ENCODE measurements at places on chromosomes 3 and 15. TPM values are rescaled to one million over a fixed set of nuclear protein-coding genes. Genes with fewer than 3 reads are reported as not detected.

GRCh38 chr3:30508339-30508738, 98.1 kb upstream of the TGFBR2 start:
- DNase-seq: no peak

DNA sequence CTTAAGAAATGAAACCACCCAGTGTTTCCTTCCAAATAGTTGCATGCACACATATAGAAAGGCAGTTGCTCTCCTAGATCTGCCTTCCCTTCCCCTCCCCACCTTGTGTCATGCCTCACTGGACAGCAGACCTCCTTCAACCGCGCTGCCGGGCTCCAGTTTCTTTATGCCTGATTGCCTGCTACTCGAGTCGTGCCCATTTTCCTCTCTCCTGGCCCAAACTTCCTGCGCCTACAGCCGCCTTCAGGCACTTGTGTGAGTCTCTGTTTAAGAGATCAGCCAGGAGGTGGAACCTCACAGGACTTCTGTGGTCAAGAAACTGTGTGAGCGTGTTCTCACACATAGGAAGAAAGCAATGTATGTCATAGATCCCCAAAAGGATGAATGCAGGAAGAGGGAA, 8.8 kb upstream of the FAM107A start:
- no peak for DNase-seq

- no peak for DNase-seq
Observed at GRCh38 chr3:183541235-183541655, 14.3 kb downstream of the KLHL6 start.

DNA sequence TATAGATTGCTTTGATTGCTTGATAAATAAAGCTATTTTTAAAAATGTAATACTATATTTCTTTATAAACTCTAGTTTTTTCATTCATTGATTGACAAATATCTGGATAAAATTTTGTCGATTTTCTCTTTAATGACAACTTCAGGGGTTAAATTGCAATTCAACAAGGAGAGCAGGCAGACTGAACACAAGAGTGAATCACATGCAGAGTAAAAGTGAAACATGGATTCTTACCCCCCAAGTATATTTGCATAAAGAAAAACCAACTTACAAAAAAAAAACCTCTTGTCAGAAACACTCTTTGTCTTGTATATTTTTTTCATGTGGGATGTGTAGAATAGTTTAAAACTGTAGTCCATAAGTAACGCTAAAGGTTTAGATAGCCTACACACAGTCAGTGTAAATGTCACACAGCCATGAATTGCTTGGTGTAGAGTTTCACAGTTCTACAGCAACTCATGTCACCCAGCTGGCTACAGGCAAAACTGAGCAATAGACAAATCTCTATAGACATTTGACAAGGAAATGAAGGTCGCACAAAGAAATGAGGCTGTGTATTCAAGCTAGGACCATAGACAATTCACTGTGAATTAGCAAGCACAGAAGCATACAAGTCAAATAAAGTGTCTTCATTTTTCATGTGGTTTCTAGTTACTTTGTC, 141.6 kb downstream of the THRB start:
- no peak for DNase-seq

DNA sequence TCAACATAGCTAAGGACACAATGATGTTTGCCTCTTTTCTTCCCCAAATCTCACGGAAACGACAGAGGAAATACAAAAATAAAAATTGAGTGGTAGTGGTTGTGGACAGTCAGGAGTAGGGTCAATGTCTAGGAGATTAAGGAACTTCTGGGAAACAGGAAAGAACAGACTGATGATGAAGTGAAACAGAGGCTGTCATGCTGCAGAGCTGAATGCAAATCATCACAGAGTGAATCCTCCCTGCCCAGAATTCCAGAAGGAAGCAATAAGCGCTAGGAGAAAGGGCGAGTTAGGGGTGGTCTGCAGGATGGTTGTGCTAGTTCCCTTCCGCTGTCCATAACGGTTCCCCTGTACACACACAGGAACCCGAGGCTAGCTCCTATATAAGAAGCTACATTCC, 64.7 kb upstream of the POMGNT2 start:
- DNase-seq: no peak

DNA sequence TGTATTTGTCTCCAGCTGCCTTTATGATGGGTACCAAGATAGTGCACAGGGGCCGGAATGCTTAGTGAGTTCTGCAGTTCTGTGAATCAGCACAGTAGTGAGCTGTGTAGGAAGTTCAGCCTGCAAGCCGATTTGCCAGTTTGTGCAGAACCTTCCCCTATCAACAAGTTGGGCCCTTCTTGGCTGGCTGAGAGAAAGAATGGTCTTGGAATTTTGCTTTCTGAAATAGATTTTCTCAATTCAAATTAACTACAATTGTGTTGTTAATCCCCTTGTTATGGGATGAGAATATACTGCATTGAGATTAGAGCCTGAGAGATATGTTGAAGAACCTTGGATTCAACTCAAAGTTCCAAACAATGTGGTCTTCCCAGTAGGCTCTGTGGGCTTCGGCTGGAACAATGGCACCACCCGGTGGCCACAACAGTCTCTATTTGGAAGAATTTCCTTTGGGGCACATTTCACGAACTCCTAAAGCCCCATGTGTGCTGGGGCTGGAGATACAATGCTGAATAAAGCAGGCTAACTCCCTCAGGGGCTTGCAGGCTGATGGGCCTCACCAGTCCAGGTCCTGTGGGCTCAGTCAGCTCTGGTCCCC, 59.1 kb downstream of the TRIM42 start:
- DNase-seq: no peak

GRCh38 chr15:57138349-57138788, 219.9 kb downstream of the TCF12 start:
- DNase-seq: no peak

DNA sequence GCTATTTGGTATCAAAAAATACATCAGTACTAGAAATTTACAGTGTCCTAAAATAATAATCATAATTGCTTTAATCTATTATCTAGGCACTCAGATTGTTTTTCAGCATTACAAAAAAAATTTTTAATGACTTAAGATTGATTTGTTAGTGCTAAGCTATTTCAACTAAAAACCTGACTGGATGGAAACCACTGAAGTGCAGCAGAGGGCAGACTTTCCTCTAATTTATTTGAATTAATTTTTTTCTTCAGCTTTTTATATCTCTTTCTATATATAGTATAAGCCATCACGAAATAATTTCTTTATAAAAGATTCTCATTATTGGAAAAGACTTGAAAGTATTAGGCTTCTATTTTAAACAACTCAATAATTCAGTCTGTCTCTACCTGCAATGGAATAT, 131.4 kb downstream of the IQCH start:
- DNase-seq: no peak

- no peak for DNase-seq
Observed at GRCh38 chr3:187594272-187594671, 75.9 kb downstream of the SST start.

DNA sequence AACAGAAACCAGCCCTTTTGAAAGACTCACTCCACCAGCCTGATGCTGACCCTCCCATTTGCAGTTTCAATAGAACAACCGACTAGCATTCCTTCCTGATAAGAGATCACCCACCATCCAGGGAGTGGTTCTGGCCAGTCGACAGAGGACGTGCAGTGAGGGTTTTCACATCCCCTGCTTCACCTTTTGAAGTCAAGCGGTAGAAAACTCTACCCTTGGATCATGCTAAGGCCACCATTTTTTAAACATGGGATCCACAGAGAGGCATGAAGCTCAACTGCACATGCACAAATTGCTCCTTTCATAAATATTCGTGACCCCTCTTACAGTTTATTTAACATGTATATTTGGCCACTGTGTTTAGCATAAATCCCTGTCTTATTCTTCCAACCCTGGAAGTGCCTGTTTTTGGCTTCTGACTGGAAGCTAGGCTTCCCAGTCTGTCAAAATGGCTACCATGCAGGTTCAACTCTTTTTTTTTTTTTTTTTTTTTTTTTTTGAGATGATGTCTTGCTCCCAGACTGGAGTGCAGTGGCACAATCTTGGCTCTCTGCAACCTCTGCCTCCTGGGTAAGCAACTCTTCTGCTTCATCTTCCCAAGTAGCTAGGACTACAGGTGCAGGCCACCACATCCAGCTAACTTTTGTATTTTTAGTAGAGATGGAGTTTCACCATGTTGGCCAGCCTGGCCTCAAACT, 1.0 kb upstream of the THUMPD3 start:
- DNase-seq: no peak

DNA sequence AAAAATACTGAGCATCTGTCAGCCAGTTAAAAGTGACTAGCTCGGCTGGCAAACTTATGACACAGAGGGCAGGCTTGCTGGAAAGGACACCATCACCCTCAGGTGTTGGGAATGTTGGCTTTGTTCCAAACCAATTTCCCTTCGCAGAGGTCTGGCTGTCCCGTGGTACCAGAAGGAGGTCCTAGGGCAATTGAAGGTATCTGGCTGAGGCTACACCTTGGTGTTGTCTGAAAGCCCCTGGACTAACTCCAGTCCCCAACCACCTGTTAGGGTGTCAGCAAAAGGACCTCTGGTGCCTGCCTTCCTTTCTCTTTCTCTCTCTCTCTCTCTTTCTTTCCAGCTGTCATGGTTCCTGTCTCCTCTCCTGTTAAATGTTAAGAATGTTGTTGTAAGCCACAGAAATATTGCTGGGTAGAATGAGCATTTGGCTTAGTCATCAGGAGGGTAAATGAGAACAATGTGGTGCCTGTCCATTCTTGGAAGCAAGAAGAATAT, 12.5 kb downstream of the PRR20G start:
- DNase-seq: no peak

DNA sequence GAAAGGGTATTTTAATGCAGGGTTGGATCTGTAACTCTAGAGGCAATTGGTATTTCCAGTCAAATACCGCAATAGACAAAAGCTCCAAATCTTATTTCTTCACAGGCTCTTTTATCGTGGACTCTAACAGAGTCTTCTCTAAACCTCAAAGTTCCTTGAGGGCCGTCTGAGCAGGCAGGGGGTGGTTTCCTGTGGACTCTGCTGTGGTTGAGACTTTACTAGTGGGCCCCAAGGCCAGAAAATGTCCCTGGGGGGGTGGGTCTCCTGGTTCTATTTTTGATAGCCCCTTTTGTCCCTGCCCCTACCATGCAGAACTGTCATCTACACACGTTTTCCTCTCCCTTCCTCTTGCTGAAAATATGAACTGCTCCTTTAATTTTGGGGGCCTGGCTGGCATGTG, 80.1 kb downstream of the ASB7 start:
- no peak for DNase-seq

LRRIQ4 gene
- total RNA-seq: not detected

CCDC191 gene
- 2.5 TPM for total RNA-seq

MUSTN1 gene
- total RNA-seq: 13.1 TPM

SAMMSON gene
- total RNA-seq: 0.26 TPM

CCDC54 gene
- not detected for total RNA-seq

ZNF80 gene
- total RNA-seq: not detected

ZNF660 gene
- total RNA-seq: 0.20 TPM

Measured in lower leg skin (tissue), 4 donors.